ENCODE measurements at places on chromosomes 7 and 10.

GRCh38 chr7:150686030-150686631 lies 625 bp downstream of the GIMAP2 start:
- DNase-seq: no peak

GRCh38 chr7:42403831-42404230 lies 166.8 kb upstream of the GLI3 start:
- no peak for DNase-seq

DNA sequence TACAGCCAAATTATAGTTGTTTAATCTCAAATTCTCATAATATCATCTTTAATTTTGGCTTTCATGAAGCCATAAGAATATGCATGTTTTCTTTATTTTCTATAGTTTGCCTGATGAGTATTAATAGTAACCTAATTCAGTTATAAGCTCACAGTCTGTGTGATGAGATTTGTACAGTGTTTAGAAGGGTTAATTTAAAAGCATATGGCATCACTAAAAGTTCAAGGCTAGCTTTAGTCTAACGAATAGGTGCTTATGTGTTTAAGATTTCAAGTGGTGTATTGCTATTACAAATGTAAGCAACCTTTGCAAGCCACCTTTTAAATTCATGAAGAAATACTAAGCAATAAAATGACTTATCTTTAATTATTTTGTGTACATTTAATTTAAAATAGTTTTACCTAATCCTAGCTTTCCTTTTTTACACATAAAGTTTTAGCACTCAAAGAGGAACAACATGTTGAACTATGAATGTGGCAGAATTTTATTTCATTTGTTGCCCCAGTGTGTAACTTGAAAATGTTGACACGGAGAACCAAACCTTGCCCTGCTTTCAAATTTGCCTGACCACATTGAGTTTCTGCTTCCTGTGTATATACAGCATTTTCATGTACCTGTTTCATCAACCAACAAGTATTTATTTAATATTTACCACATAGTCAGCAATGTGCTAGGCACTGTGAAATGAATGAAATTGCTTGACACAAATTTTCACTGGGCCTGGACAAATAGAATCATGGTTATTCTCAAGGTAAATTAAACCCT lies 41.5 kb downstream of the TET1 start:
- DNase-seq: no peak

DNA sequence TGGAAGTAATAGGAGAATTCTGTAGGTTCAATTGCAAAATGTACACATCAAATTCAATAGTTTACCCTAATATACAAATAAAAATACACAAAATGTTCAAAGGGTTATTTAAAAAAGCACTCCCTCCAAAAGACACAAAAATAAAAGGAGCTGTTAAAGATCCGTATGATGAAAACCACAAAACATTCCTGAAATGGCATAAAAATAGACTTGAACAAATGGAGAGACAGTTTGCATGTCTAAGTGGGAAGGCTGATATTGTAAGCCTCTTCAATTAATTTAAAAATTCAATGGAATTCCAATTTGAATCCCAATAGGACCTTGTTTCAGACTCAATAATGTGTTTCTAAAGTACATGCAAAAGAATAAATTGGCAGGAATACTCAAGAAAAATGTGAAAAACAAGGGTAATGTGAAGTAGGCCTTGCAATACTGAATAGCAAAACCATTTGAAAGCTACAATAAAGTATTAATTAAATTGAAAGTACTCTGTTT lies 38.0 kb upstream of the INSYN2A start:
- no peak for DNase-seq

DNA sequence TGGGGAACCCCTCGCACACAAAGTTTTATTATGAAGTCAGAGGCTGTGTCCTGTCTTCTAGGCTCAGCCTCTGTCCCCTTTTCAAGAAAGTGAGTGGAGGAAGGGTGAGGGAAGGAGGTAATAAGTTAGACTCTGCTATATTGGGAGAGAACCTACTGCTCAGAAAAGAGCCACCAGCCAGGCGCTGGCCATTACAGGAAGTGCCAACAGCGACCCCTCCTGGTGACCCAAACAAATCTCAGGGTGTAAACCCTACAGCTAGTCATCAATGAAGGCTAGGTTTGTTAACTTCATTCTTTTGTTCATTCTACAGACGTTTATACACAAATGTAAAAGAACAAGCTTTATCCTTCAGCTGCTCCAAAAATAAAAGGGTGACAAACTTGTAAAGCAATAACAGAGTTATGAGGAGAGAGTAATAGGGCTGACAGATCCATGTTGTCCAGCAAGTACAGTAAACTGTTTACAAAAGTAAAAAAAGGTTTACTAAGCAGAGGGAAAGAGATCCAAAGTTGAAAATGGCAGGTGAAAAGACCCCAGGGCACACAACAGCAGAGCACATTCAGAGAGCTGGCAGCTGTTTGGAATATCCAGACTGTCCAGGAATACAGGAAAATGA lies 82.7 kb downstream of the FAM204A start:
- no peak for DNase-seq

- no peak for DNase-seq
These were observed 1.8 kb downstream of the GPR15LG start for GRCh38 chr10:84175436-84175835.

DNA sequence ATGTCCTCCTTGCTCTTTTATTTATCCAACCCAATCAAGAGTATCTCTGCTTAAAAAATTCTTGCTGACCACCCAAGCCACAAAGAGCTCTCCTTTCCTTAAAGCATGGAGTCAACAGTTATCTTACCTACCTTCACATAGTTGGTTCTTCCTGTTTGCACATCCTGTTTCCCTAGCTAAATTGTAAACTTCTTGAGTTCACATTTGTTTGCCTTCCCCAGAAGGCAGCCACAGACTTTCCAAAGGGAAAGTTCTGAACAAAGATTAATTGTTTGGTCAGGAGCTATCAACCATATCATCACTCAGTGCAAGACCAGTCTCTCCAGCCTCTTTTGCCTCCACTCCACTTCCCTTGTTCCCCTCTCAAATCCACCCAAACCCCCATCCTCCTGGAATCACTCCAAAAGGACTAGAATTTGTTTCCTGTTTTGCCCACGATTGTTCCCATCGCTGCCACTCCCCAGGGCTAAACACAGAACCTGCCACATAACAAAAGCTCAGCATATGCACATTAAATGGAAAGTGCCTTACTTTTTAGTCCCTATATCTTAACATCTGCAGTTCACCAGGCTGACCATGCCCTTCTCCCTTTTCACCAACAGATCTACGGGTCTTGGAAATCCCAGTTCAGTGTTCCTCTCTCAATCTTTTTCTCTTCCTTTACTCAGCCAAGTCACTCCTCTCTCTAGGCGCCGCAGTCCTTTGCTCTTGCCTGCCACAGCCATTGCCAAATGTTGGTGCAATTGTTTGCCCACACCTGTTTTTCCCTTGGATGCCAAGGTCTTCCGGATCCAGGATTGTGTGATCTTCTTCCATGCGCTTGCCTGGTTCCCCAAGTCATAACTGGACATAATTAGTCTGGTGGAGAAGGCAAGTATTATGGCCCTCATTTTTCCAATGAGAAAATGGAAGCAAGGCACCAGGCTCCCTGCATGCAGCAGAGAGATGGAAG lies 265.5 kb downstream of the KCNMA1 start:
- DNase-seq: no peak

- DNase-seq: no peak
These were observed 25.0 kb upstream of the LOXL4 start for GRCh38 chr10:98292971-98293370.

GRCh38 chr7:159075563-159076238 lies 69.0 kb downstream of the VIPR2 start:
- DNase-seq: no peak

GRCh38 chr10:60348982-60349381 lies 40.7 kb downstream of the ANK3 start:
- DNase-seq: no peak

DNA sequence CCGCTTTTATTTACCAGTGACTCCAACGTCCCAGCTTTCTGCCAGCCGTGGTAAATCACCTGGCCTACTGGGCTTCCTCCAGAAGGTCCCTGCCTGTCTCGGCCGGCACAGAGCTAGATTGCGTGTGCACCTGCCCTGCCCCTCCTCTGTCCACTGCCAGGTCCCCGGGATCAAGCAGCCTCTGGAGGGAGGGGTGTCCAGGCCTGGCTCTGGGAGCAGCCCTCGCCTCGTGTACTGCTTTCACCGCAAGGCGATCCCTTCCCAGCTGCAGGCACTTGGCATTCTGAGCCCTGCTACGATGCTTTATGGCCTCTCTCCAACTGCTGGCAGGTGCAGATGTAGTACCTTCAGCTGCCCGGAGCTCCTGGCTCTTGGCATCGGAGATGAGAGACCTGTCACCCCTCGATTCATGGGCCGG lies 7.4 kb downstream of the SLC29A3 start:
- DNase-seq: no peak

DNA sequence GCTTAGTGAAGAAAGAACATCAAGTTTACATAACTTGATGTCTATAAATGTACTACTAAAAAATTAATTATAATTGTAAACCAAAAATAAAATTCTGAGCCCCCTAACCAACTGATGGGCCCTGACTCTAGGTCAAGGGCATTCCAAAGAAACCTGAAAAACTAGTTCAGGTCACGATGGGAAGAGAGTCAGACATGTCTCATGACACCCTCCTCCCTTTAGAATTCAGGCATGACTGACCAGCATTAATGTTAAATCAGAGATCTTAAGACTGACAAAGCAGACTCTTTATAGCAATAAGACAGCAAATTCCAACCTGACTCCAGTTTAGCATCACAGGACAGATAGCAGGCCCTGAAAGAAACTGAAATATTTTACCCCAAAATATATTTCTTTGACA lies 21.6 kb upstream of the OTUD1 start:
- DNase-seq: no peak

DNA sequence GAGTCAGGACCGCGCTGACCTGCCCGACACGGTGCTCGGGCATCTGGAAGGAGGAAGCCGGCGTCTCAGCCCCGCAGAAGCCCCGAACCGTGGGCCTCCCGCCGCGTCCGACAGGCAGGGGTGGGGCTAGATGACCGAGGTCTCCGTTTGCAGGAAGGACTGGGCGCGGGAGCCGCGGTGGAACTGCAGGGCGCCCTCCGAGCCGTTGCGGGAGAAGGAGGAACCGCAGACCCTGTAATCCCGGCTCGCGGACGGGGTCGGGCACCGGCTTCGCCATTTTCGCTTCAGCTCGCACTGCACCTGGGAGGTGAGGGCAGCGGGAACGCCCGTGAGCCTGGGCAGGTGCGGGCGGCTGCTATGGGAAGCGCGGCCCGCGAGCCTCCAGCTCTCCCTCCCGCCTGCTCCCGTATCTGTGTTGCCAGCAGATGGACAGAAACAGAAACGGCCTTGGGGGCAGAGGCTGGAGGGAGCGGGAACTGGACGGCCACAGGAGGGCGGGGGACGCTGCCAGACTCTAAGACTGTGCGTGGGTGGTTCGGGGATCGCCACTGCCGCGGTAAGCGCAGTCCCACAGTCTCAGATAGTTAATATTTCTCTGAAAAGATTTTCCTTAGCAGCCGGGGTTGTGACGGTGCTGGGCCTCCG lies 114.1 kb downstream of the VIPR2 start:
- no peak for DNase-seq

GRCh38 chr7:41886262-41886900 lies 183.5 kb upstream of the INHBA start:
- no peak for DNase-seq
